ENCODE measurements at places on chromosomes 12 and 14.

- DNase-seq: no peak
These were observed 68.7 kb downstream of the ARF6 start for GRCh38 chr14:49961270-49962222.

GRCh38 chr14:99441918-99442317 is 38.7 kb downstream of the SETD3 start:
- no peak for DNase-seq

DNA sequence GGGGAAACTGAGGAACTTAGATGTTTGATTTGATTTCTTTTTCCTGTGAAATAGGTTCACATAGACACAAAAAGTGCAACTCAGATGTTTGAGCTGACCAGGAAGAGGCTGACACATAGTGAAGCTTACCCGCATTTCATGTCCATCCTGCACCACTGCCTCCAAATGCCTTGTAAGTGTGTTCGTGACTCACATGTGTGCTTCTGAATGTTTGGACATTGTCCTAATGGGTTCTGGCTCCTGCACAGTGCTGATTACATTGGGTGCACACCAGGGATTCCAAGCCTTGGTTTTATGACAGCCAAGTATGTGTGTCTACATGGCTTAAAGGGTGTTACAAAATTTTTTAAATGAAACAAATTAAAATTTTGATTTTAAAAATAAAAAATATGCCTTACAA is 137.4 kb downstream of the DAAM1 start:
- DNase-seq: no peak

DNA sequence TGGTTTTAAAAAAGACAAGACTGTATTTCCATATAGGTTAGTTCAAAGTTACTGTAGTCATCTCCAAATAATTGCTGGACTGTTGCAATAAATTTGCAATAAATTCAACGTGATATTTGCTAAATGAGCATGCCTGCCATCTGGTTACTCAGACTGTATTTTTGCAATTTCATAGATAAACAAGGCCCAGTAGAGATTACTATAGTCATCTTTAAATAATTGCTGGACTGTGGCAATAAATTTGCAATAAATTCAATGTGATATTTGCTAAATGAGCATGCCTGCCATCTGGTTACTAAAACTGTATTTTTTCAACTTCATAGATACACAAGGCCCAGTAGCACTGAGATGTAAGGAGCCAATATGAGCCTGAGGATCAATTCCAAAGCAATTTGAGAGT is 5.6 kb downstream of the NTN4 start:
- DNase-seq: no peak

GRCh38 chr12:10084733-10085132 is 14.1 kb downstream of the CLEC1A start:
- no peak for DNase-seq

DNA sequence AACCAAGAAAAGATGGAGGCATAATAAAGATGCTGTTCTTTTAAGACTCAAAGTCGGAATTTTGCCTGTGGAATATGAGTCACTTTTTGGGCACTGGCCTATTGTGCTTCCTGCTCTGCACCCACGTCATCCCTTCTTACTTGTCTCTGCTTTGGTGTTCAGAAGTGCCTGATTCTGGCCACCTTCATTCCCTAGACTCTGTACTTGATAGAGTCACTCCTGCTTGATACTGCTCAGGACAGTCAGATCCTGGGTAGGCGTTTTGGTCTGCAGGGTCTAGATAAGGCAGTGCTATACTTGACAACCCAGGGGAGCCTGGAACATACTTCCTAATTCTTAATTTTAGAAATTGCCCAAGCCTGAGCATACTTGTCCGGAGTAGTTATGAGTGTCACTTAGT is 1.9 kb downstream of the LRRK2 start:
- no peak for DNase-seq

DNA sequence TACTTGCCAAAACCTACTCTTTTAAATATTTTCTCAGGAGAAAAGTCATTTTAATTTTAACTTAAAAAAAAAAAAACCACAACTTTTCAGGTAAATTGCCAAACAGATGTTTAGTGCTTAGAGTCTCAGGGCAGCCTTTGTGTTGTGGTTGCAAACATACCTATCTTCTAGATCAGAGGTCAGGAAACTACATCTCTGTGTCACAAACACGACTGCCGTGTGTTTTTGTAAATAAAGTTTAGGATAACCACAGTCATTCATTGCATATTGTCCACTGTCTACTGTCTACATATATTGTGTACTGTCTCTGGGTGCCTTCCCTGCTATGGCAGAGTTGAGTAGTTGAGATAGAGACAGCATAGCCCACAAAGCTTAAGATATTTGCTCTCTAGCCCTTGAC is 48.9 kb downstream of the DYRK2 start:
- no peak for DNase-seq

DNA sequence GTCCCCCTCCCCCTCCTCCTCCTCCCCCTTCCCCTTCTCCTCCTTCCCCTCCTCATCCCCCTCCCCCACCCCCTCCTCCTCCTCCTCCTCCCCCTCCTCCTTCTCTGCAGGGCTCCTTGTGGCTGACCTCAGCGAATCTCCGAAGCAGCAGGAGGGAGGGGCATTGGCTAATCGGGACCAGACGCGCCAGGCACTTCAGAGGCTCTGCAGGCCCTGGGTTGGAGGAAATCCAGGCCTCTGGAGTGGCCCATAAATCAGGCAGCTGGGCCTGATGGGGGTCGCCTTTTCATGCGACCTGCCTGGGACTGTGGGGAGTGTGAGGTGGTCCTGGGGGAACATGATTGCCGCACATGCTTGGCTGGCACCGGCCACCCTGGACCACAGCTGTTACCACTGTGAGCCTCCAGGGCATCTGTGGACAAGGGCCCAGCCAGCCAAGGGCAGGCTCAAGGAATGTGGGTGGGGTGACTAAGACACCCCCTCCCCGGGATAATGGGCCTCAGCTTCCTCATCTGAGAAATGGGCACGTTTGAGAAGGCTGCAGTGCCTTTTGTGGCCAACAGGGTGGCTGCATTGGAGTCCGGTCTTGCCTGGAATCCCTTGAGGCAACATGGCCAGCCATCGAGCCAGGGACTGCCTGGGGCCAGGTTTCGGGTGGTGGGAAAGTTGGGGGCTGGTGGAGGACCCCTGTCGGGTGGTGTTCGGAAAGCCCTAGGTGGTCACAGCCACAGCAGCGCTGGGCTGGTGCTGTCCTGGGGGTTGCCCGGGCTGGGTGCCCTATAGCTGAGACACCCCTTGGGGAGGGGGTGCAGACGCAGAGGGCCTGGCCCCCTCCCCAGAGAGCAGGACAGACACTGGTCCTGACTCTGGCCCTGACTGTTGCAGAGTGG is 12.0 kb downstream of the KIF26A start:
- DNase-seq: no peak

DNA sequence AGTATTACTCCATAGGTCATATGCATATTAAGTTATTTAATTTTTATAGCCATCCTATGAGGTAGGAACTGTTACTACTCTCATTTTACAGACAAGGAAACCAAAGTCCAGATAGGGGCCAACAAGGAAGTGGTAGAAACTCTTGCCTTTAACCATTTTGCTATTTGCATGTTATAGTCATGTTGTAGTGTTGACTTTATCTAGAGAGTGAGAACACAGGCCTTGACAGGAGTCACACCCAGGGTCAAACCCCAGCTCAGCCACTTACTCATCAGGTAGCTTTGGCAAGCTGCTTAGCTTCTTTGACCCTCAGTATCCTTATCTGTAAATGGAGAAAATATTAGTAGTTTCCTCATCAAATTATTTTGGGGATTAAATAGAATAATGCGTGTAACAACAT is 156.2 kb downstream of the CAND1 start:
- DNase-seq: no peak

DNA sequence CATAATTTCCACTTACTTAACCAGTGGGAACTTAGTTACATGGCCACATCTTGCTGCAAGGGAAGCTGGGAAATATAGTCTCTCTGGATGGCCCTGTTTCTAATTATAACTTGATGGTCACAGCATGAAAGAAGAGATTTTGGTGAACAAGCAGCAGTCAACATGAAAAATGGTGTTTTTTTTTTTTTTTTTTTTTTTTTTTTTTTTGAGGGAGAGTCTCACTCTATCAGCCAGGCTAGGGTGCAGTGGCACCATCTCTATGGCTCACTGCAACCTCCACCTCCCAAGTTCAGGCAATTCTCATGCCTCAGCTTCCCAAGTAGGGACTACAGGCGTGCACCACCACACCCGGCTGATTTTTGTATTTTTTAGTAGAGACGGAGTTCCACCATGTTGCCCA is 10.8 kb downstream of the SRGAP1 start:
- no peak for DNase-seq

GRCh38 chr14:81147140-81147897 is 73.4 kb downstream of the GTF2A1 start:
- DNase-seq: no peak
